EH (cell line): ENCODE measurements at places on chromosomes 6 and 20.

GRCh38 chr6:41408982-41409381 lies 73.6 kb downstream of the NCR2 start:
- DNase-seq = no peak

- no peak for DNase-seq
These were observed 932.0 kb downstream of the C6orf118 start for GRCh38 chr6:164377348-164377918.

GRCh38 chr20:59102841-59103299 lies 60.3 kb upstream of the PRELID3B start:
- no peak for DNase-seq

- DNase-seq = peak; percentile 29
These were observed 519.4 kb upstream of the JAG1 start for GRCh38 chr20:11193241-11193640.

DNA sequence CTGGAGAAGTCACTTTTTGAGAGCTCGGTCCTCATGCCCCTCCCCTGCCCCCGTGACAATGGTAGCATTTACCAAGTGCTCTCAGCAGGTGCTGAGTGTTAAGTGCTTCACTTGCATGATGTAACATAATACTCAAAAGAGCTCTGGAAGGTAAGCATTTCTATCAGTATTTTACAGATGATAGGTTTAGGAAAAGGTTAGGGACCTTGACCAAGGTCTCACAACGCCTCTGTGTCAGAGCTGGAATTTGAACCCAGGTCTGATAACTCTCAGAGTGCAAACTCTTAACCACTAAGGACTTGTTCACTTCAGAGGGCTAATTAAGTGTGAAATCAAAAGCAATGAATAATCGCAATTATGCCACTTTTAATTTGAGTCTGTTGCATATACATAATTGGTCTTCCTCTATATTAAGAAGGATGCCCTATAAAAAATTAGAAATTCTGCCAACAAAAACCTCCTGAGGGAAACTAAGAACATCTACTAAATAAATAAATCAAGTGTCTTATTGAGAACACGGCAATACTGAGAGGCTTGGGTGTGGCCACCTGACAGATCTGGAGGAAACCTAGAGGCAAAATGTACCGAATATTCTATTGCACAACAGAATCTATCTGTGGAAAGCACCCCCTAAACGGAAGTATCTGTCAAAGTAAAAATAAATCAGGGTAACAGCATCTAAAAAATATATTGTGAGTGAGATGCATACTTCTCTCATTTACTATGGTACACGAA lies 109.8 kb downstream of the BACH2 start:
- no peak for DNase-seq

- DNase-seq = peak; percentile 75
These were observed 29.4 kb downstream of the PLCB1 start for GRCh38 chr20:8161264-8162071.

DNA sequence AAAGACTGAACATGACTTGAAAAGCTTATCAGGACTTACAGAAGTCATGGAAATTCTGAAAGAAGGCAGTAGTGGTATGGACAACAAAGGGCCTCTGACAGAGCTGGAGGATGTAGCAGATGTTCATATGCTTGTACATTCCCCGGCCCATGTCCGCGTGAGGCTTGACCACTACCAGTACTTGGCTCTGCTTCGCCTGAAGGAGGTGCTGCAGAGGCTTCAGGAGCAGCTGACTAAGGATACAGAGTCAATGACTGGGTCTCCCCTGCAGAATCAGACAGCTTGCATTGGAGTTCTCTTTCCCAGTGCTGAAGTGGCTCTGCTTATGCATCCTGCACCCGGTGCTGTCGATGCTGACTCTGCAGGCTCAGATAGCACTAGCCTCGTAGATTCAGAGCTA lies 29.2 kb downstream of the TAF11 start:
- no peak for DNase-seq

GRCh38 chr20:8783734-8784133 lies 285.2 kb upstream of the PLCB4 start:
- no peak for DNase-seq

- DNase-seq = no peak
These were observed 93.1 kb upstream of the PMEPA1 start for GRCh38 chr20:57802765-57803507.

- no peak for DNase-seq
These were observed 83.8 kb upstream of the NUP153 start for GRCh38 chr6:17790489-17790888.

GRCh38 chr20:58843128-58843556 lies 7.6 kb downstream of the GNAS-AS1 start:
- no peak for DNase-seq

GRCh38 chr6:28865401-28866204 lies 58.2 kb downstream of the TRIM27 start:
- peak; percentile 64 for DNase-seq

DNA sequence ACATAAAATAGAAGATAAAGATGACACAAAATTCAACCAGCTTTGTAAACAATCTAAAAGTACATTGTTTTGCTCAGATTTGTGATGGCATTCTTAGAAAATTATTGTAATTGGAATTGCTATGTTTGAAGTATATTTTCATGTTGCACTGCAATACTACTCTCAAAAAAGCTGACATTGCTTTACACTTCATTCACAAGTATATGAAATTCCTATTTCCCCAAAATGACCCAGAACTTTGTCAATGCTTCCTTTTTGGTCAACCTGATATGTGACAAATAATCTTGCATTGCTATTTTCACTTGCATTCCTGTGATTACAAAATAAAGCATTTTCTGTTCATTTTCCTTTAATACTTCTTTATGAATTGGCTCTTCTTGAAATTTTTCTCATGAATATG lies 104.1 kb upstream of the BMP5 start:
- DNase-seq = no peak

GRCh38 chr6:117344444-117345291 lies 79.3 kb downstream of the VGLL2 start:
- DNase-seq = no peak

DNA sequence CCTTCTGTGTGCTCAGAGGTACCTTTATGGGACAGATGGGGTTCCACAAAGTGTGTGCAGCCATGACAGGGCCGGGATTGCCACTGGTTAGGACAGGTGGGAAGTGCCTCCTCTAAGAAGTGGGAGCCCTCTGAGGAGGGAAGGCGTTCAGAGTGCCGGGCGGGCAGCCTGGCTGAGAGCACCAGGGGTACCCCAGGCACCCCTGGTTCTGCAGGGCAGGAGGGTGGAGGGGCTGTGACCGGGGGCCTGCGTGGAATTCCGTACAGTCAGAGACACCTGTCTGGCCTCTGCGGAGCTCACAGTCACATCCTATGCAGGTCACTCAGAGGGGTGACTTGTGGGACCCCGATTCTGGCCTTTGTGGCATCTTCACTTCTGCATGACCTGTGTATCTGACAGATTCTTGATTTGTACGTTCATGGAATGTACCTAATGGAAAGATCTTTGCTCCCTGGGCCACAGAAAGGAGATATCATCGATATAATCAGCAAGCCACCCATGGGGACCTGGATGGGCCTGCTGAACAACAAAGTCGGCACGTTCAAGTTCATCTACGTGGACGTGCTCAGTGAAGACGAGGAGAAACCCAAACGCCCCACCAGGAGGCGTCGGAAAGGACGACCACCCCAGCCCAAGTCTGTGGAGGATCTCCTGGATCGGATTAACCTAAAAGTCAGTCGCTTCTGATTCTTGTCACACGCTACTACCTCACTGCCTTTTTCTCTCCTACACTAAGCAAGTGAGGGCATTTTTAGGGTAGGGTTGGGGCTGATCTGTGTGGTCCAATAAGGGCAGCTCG lies 190.9 kb downstream of the SASH1 start:
- no peak for DNase-seq

DNA sequence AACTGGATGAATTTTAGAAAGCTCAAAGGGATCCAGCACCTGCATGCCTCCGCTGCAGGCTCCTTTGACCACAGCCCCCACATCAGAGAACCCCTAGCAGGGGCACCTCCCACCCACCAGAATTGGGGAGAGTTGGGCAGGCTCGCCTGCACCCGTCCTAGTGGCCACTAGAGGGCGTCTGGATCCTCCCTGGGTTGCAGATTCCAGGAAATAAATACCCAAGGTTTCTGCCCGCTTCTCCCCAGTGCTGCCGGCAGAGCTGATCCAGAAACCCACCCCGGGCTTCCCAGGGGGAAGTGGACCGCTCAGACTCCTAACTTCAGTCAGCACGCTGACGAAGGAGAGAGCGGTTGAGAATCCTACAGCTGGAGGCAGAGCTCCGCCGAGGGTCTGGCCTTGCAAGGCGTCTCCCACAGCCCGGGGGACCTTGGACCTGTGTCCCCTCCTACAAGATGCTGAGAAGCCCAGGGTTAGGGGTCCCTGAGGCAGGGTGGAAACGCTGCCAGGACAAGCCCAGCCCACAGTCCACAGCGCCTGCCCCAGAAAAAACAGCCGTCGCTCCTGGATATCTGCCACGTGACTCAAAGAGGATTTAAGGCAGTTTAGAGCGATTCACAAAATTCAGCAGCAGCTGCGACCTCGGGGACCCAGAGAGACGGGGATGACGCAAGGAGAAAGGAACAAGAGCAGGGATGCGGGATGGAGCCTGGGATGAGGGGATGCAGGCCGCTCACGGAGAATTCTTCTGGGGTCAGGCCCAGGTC lies 32.6 kb upstream of the PHACTR3 start:
- peak; percentile 63 for DNase-seq

DNA sequence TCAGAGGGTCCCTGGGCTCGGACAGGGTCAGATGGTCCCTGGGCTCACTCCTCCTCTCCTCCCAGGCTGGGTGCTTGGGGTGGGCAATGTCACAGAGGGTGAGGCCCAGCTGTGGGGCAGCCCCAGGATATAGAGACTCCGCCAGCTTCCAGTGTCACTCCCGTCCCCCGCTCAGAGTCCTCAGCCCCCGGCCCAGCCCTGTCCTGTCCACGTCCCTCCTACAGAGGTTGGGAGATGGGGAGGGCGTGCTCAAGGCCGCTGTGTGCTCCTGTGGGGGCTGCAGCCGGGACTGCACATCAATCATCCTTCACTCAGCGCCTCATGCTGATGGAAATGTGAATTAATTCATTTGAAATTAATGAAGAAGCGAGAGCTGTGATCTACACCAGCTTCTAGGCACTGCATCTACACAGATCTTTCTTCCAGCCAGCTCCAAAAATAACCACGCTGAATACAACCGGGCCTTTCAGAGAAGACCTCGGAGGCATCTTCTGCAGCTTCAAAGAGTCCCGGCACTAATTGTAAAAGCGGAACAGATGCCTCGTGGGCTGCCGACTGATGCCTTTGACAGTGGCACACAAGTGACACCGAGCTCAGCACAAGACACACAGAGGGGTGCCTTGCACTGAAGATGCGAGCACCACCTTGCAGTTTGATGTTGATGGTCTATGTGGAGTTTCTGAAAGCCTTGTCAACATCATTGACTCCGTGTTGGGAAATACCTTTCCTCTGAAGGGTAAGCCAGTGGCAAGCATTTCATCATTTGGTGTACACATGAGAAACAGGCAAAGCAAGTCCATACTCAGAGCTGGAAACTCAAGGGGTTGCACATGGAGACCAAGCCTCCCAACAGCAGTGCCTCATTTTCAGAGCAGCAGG lies 39.3 kb downstream of the DACT2 start:
- DNase-seq = no peak

- no peak for DNase-seq
These were observed 298.8 kb upstream of the FERMT1 start for GRCh38 chr20:6421321-6422248.

GRCh38 chr6:159152782-159153181 lies 16.4 kb upstream of the FNDC1 start:
- no peak for DNase-seq

DNA sequence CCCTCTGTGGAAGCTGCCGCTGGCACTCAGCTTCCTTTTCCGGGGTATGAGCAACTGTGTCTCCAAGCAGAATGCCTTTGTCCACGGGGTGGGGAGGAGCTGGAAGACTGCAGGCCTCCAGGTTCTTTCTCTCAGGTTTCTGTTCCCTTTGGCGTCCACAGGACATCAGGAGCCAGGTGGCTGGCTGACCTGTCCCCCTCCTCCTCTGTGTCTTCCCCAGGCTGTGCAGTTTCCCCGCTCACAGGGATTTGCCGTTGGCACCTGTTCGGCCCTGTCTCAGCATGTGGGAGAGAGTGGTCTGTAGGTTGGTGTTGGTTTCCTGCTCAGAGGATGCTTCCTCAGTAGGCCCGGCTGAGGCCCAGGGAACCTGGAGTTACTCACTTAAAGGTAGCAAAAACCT lies 43.5 kb downstream of the CDS2 start:
- DNase-seq = no peak

GRCh38 chr6:36971921-36972673 lies 13.9 kb downstream of the MTCH1 start:
- no peak for DNase-seq

DNA sequence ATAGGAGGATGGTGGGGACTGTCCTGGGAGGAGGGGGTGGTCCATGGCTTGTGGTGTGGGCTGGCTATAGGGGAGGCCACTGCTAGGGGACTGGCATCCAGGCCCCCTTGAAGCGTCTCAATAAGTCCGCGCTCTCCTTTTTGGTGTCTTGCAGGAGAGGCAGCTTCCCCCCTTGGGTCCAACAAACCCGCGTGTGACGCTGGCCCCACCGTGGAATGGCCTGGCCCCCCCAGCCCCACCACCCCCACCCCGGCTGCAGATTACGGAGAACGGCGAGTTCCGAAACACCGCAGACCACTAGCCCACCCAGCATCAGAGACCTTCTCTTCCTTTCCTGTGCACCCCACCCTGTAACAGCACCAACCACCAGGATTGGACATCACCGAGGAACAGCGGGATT lies 2.8 kb upstream of the ZBTB9 start:
- DNase-seq = no peak

DNA sequence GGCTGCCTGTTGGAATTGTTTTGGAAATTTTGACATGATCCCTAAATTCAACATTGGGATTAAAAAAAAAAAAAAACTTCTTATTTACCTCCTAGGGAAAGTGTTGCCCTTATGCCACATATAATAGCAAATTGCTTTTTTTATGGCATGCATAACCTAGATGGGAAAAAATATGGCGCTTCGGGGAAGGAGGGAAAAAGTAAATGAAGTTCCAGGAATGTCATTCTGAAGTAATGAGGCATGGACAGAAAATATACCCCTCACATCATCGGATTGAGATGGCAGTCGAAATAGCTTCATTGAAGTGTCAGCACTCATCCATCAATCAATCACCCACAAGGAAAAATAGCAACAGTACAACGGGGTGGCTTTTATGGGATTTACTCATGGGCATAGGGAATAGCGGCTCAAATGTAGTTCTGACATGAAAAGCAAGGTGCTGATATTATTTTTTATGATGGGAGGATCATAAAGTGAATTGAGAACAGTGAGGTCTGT lies 104.8 kb downstream of the ZNF217 start:
- DNase-seq = no peak

DNA sequence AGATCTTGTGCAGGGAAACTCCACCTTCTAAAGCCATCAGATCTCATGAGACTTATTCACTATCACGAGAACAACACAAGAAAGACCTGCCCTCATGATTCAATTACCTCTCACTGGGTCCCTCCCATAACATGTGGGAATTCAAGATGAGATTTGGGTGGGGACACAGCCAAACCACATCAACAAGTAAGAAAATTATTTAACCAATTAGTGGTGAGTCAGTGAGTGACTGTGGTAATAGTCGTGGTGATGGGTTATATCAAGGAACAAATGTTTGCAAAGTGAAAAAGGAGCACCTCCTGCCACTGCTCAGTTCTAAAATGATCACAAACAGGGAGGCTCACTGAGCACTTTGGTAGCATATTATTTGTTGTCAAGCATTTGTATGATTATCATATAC lies 20.6 kb downstream of the EPM2A start:
- no peak for DNase-seq
